ENCODE measurements at places on chromosomes 1 and 21.

- no peak for DNase-seq
Measured at GRCh38 chr1:59541161-59541560, 244.3 kb downstream of the FGGY start.

DNA sequence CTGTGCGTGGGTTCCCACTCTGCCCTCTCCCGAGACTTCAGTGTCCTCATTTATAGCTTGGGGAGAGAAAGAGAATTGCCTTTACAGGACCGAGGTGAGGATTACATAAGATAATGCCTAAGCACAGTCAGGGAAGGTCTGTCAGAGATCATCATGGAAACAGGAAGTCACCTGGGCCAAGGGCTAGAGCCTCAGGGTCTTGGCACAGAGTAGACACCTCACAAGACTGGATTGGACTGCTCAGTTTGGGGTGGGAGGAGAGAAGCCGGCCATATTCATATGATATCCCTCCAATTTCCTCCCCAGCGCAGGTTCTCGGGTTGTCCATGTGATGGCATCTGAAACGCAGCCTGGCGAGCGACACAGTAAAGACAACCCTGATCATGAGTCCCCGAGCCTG is 3.8 kb downstream of the CNR2 start:
- no peak for DNase-seq

- DNase-seq, result no peak
Measured at GRCh38 chr1:111690306-111690617, 48.9 kb downstream of the INKA2 start.

DNA sequence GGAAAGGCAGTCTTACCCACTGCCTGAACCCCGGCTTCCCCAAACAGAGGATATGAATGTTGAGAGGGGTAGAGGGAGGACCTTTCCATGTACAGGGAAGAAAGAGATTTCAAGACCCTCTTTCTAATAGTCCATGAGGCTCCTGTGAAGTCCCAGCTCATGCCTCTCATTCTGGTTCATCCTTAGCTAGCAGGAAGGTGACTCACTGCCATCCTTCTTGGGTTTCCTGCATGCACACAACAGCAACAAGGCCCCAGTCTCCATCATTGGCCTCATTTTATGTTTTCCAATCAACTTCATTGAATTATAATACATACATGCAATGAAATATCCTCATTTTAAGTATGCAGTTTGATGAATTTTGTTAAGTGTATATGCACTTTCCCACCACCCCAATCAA is 46.2 kb downstream of the SYT2 start:
- no peak for DNase-seq

DNA sequence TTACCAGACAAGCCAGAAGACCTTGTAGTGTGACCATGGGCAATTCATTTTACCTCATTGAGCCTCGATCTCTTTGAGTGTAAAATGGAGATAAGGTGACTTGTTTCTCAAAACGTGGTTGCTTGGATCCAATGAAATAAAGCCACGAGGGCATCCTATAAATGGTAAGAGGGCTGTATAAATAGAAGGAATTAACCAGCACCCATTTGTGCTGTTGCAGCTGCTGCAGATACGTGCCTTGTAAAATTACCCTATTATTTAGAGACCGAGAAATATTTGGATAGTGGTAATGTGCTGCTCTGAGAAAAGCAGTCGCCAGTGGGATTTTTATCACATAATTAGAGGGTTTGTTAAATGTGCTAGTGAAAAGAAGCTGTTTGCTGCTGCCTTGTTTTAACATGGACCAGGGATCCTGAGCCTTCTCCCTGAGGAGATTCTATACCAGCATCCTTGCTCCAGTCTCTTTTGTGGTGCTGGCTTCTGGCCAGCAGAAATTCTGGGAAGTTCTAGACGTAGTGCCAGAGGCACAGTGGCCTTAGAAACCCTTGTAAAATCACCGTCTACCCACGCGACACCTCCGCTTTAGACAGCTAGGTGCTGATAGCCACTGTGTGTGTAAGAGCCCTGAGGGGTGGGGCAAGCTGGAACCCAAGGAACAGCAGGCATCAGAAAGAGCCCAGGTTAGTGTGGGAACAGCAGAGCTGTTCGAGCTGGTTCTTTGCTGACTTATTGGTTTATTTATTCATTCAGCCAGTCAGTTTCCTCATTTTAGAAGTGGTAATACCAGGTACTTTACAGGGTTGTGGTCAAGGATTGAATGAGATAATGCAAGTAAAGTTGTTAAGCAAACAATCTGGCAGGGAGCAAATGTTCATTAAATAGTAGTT is 137.5 kb downstream of the NOS1AP start:
- DNase-seq, result no peak

GRCh38 chr1:29502225-29502910 is 266.0 kb downstream of the PTPRU start:
- DNase-seq, result no peak

- DNase-seq, result no peak
Measured at GRCh38 chr21:39527664-39528381, 76.1 kb downstream of the SH3BGR start.

DNA sequence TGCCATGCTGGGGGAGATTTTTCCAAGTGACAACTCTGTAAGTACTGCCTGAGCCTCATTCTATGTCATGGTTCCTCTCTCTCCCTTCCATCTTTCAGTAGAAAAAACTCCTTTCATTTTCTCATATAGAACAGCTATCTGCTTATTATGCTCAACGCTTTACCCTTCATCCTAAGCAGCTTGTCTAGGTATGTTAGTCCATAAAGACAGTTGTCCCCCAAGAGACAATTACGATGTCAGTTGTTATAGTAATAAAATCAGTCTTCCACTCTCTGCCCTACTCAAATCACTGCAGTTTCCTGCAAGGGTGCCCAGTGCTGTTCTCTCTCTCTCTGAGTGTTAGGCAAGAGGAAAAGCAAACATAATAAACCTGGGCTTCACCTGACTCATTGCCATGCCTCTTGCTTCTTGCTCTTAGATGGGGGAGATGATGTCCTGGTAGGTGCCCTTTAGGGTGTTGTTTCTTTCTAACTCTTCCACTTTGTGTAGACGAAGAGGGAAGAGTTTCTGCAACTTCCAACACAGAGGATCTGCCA is 59.4 kb downstream of the PAPPA2 start:
- no peak for DNase-seq

- no peak for DNase-seq
Measured at GRCh38 chr1:182974506-182975191, 21.7 kb upstream of the SHCBP1L start.

DNA sequence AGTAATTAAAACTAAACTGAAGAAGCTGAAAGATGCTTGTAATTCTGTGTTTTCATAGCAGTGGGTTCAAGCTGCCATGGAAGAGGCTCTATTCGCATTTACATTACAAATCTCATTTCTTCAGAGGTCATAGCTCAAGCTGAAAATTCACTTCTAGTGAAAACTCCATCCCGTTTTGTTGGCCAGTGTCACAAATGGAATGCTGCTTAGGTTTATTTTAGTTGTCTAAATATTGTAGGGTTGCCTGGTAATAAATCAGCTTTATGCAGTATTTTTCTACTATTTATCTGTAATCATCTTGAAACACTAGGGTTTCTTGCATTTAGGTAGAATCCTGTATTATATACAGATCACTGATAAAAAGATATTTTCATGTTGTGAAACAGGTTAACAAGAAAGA is 240.6 kb downstream of the PTBP2 start:
- DNase-seq, result no peak

- no peak for DNase-seq
Measured at GRCh38 chr1:55192093-55192492, 23.1 kb downstream of the USP24 start.

DNA sequence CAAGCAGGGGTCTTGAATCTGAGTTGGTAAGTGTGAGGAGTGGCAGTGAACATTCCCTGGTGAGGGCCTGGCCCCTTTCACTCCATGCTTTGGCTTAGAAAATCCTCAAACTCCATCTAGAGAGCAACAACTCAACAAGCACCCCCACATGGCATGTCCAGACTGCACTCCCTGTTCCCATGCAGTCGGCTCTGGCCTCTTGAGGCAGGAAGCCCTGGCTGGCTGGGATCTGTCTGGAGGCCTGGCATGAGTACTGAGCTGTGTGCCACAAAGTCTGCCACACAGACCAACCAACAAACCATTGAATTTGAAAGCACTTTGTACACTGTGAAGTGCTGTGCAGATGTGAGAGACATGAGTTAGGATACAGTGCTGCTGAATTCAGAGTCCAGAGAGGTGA is 25.2 kb downstream of the COA7 start:
- DNase-seq, result no peak

DNA sequence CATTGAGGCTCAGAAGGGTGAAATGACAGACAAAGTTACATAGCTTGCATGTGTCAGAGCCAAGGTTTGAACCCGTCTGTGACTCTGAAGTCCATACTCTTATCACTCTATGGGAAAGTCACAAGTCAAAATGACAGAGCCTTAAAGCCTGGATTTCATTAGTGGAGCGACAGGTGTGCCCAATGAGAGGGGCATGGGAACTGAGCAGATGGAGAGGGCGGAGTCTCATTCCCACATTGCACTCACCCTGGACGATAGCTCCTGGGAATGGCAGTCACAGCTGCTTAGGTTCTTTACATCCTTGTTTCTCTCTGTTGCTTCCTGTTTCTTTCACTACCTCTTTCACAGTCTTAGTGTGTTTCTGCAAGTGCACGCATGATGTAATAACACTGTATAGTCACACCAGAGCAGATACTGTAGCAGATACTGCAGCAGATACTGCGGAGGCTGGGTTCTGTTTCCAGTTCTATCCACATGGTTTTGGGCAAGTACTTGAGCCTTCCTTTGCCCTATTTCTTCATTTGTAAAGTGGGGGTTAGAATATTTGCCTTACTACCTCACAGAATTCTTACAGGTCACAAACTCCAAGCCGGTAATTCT is 127.2 kb downstream of the ZSCAN20 start:
- no peak for DNase-seq

DNA sequence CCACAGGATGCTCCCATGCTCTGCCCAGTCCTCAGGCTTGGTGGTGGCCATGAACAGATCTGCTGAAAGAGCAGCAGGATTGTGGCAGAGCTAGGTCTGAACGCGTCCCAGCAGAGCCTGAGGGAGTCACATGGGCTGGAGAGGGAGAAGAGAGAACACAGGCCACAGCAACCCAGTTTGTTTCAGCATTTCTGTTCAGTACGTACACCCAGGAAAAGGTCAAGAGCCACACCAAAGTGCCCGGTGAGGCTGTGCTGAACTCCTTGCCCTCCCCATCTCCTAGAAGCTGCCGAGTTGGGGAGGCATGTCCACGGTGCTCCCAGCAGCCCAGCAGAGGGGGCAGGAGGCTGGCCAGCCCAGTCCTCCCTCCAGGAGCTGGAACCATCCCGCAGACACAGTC is 5.5 kb downstream of the PKP1 start:
- DNase-seq, result no peak

GRCh38 chr1:206128196-206128595 is 11.0 kb upstream of the AVPR1B start:
- DNase-seq, result no peak

DNA sequence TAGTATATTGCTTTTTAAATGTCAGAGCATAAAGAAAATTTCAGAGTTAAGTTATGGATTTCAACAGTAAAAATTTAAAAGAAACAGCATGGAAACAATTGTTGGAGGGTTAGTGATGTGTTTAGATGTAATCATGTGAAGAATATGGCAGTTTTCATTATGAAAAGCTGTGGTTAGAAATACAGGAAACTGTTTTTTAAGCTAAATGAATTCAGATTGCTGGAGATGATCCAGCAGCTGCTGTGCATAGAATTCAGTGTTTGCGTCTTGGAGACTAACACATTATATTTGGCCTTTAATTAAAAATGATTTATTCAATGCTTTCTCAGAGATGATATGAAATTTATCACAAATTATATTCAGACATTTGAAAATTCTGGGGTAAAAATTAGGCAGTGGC is 273.6 kb upstream of the LRRC7 start:
- DNase-seq, result no peak

- no peak for DNase-seq
Measured at GRCh38 chr1:228292609-228292911, 84.7 kb downstream of the OBSCN start.

DNA sequence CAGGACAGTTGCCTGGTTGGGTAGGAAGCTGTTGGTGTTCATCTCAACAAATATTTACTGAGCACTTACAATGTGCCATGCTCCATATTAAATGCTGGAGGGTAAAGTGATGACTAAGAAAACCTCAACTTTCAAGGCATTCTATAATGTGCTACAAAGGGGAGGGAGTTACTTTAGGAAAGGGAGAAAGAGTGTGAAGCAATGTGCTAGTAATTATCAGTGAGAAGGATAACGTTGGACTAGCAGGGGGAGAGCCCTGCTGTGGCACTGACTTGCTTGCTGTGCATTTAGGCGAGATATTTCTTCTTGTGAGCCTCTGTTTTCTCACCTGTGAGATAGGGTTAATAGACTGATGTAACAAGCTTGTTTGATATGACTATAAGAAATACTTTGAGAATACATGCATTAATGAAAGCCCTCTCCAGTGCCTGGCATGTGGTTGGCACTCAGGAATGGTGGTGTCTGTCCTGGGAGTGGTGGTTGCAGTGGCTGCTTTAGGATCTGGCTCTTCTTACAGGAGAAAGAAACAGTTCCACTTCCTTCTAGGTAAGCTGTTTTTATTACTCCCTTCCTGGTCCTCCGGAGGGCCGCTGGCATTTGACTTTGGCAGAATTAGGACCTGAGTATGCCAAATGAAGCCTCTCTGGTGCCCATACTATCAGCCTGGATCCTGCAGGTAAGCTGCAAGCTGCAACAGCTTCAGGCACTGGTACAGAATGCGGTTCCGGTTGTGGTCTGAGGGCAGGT is 111.1 kb upstream of the COA6 start:
- DNase-seq, result no peak

GRCh38 chr1:227343727-227344551 is 25.6 kb upstream of the CDC42BPA start:
- DNase-seq, result no peak

DNA sequence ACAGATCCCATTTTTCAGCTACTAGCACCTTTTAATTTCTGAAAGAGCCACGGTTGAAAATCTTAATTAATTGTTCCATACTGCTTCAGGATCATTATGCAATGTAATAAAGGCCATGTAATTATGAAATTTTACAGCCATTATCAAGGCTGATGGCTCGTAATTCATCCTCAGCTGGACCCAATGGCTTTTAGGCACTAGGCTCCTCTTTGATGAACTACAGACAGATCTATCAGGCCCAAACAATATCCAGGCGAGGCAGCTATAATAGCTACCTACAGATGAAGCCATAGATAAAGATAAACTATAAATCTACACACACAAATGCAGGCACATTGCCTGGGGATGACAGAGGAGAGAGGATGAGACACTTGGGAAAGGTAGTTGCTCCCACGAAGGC is 110.5 kb upstream of the USH2A start:
- no peak for DNase-seq

Measured in stimulated activated CD8-positive, alpha-beta memory T cell treated with anti-CD3 and anti-CD28 coated beads, Interleukin-4, amount 100 ng/mL, for 48 hours (primary cell).